ENCODE measurements at places on chromosomes 1 and 21. TPM values are rescaled to one million over a fixed set of nuclear protein-coding genes. Genes with fewer than 3 reads are reported as not detected.

- DNase-seq, result no peak
Observed at GRCh38 chr1:227768125-227768439, 32.8 kb downstream of the SNAP47 start.

DNA sequence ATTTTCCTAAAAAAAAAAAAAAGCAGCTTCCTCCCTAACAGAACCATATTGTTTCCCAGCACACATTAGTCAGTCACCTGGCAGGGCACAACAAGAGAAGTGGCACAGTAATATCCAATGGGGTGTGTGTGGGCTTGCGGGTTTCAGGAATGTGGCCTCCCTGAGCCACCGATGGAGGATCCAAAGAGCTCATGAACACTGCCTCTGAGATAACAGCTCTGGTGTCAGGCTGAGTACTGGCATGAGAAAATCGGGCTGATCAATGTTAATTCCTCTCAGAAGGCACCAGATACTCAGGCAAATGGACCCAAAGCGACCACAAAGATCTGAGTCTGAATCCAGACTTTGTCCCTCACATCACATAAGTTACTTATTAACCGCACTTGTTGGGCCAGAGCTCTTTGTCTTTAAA, 2.2 kb upstream of the LYPD8 start:
- DNase-seq, result no peak

- no peak for DNase-seq
Observed at GRCh38 chr1:208207388-208208131, 36.6 kb downstream of the PLXNA2 start.

DNA sequence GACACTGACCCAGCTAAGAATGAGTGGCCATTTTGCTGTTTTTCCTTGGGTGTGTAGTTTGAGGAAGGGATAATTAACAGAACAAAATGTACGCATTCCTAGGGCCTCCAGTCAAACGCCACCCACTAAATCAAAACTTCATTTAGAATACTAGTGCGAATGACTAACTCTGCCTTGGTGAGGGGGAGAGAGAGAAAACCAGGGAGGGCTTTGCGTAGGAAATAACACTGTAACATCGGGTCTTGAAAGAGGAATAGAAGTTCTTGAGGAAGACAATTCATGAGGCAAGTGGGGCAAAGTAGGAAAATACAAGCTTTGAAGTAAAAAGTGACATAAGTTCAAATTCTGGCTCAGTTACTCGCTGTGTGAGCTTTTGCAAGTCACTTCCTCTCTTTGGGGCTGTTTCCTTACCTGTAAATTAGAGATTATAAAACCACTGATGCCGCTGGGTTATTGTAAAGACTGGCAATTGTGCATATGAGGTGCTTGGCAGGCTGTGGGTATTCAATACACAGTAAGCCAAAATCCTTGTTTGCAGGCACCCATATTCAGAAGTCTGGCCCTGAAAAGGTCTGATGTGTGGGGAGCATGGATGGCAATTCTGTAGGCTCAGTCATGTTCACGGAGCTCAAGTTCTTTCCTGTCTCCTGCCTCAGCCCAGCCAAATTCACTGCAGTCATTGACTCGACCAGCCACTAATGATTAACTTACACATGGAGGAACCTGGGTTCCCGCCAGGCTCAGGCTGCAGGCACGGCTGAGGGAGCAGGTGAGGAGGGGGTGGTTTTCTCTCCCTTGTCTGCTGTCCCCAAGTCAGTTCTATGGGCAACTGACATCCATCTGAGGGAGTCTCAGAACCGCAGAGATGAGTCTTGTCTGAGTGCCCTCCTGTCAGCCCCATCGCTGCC, 140.3 kb upstream of the CSF3R start:
- DNase-seq, result no peak

- no peak for DNase-seq
Observed at GRCh38 chr1:43227143-43227764, 42.5 kb upstream of the TMEM125 start.

DNA sequence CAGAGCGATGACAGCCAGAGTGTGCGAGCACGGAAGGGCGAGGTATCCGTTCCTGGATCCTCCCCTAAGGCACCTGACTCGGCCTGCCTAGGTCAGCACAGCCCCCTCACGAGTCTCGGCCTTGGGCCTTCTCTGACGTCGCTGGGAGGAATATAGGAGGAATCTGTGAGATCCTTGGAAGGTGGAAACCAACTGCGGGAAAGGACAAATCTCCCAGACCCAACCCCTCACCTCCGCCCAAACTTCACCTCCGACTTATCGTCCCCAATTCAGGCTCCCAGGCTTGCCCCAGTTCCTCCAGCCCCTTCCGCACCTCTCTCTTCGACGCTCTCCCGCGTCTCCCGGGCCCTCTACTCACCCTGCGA, 494 bp downstream of the APH1A start:
- DNase-seq, result no peak

CFHR1 gene
- total RNA-seq, result not detected

DNA sequence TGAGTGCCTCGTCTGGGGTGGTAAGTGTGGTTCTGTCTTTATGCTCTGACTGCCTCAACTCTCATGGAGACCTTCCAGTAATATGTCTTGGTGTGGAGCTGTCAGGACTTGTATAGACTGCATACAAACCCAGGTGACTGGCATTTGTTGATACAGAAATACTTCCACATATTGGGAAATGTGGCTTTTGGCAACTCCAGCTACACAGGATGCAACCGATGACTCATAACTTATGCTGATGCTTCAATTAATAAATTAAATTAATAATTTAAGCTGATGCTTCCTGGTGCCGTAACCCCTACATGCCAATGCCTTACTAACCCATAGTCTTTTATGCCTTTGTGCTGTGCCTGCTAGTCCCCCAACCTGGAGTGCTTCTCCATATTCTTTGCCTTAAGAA, 72.3 kb upstream of the ARTN start:
- no peak for DNase-seq

DNA sequence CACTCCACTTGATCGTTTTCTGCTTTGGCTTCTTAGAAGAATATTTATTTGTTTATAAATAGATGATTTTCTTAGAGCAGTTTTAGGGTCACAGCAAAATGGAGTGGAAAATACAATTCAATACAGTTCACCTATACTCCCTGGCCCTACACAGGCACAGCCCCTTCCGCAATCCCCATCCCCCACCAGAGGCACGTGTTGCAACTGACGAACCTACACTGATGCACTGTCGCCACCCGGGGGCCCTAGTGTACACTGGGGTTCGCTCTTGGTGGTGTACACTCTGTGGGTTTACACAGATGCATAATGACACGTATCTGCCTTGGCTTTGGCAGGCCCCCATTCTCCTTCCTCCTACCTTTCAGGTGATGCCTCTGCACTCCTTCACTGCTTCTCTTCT, 8.0 kb downstream of the ECHDC2 start:
- no peak for DNase-seq

DNA sequence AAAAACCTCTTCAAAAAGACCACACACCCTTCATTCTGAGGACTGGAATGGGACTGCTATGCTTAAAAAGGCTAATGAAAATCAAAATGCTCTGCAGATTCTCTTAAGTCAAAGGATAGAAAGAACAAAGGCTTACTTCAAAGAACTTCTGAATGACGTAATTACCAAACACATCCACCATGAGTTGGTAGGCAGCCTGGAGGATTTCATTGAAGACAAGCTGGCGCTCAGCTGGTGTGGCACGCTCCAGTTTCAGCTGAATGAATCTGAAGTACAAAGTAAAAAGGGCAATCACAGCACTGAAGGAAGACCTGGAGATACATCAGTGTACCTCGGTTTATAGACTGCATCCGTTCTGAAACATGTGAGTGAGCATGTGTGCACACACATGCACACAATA, 43.5 kb upstream of the SDC3 start:
- DNase-seq, result no peak

UBASH3A gene
- 6.4 TPM for total RNA-seq

DNA sequence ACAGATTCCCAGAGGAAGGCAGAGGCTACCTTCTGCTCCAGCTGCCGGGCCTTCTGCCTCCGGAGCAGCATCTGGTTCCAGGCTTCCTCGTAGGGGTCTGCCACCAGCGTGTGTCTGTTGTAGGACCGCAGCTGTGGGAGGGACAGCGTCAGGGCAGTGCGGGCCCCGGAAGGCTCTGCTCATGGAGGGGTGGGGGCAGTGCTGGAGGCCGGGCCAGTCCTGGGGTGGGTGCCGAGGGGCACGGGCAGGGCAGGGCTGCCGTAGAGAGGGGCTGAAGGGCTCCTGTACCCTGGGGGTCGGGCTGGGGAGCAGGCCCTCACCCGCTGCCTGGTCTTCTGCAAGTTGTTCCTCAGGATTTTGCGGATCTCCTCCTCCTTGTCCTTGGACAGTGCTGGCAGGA, 53.2 kb downstream of the SLC9A1 start:
- no peak for DNase-seq

TMEM61 gene
- total RNA-seq, result 3.4 TPM

GRCh38 chr1:42891465-42892138, 45.2 kb downstream of the ZNF691 start:
- no peak for DNase-seq

DNA sequence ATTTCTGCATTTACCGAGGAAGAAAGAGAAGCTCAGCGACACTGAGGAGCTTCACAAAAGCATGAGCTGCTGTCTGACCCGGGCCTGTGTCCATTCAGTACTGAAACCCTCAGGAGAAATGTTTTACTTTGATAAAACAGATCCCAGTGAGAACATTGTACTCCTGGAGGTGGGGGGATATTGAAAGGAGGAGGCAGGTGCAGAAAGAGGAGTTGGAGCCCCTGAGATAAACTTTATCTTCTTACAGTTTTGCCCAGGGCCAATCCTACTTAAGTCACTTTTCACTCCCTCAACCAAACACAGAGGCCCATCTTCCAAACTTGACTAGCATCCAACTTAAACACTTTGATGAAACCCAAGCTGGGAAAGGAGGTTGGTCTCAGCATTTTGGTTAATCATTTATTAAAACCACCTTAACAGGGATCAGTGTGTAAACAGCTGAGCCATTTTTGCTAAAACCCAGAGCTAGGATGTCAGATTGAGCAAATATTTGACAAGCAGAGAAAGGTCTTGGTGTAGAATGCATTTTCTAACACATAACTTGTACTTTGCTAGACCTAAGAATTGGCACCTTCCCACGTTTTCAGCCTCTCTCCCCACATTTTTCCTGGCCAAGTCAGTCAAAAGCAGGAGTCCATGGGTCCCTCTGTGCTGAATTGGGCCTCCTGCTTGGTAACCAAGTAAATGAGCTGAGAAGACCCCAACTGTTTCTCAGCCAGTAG, 32.5 kb upstream of the SARS1 start:
- no peak for DNase-seq

- DNase-seq, result no peak
Observed at GRCh38 chr21:16194788-16195537, 465.2 kb downstream of the USP25 start.

DNA sequence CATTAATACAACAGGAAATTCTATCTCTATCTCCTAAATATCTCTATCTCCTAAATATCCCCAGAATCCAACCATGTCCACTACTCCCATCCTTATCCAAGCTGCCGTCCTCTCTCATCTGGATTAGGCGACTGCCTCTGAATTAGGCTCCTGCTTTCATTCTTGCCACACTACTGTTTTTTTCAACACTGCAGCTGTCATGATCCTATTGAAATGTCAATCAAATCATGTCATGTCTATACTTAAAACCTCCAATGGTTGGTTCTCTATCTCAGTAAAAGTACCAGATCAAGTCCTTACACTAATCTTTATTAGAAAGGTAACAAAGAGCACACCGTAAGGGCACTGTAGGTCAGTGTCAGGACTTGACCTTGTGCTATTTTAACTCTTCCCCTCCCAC, 82.0 kb upstream of the NFIA start:
- no peak for DNase-seq

GRCh38 chr1:230283678-230284077, 142.5 kb downstream of the PGBD5 start:
- DNase-seq, result no peak

AMY1B gene
- not detected for total RNA-seq

- no peak for DNase-seq
Observed at GRCh38 chr1:192959657-192960186, 99.4 kb downstream of the UCHL5 start.

GRCh38 chr21:31099122-31099521, 60.8 kb upstream of the KRTAP19-8 start:
- no peak for DNase-seq

DNA sequence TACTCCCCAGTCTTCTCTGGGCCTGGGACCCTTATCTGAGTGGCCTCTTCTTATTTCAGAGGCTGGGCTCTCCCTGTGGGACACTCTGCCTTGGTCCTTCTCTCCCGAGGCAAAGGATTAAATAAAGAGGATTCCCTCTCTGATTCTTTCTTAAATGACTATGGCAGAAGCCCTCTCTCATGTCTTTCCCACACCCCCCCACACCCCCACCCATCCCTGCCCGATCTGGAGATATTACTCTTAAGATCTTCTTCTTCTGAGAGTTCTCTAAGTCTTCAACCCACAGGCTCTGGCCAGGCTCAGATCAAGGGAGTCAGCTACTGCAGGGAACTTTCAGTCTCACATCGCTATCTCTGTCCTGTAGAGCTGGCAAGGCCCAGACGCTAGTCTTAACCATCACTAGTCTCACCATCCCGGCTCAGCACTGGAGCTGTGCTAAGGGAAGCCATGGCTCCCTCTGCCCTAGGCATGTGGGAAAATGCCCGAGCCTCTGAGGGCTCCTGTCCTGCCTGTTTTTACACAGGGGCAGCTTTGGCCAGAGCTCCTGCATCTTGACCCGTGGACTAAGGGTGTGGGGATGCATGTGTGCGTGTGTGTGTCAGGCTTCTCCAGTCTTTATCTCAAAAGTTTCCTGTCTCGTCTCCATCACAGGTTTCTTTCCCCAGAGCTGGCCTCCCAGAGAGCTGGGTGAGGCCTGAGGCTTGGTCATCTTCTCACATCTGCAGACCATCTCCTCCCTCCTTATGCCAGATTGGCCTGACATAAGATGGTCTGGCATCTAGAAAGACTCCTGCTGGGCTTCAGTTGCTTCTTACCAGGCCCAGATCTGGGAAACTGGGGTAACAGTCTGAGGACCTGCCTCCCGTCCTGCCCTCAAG, 36.7 kb downstream of the LGR6 start:
- DNase-seq, result no peak

DNA sequence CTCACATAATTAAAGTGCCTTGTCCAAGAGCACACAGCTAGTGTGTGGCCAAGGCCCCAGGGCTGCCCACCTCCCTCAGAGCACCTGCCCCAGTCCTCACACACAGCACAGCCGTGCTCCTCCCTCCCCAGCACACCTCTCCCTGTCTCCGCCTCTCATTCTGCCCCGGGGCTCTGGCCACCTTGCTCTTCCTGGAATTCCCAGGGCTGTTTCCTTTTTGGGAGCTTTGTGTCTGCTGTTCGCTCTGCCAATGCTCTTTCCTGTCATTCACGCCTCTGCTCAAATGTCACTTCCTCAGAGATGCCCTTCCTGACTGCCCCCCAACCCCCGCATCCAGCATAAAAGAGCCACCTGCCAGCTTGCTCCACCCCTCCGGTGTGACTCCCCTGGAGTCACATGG, 13.3 kb downstream of the SLC6A17 start:
- no peak for DNase-seq

PGLYRP4 gene
- 3.9 TPM for total RNA-seq

LRRC7 gene
- total RNA-seq, result not detected

- no peak for DNase-seq
Observed at GRCh38 chr1:219476116-219476515, 136.8 kb downstream of the ZC3H11B start.

REN gene
- total RNA-seq, result not detected

- no peak for DNase-seq
Observed at GRCh38 chr1:168627370-168627769, 51.0 kb downstream of the XCL1 start.

Data from vagina (tissue), 2 donors.